ENCODE measurements at places on chromosomes 2 and 18.

GRCh38 chr18:44754567-44754966, 73.9 kb downstream of the SETBP1 start:
- no peak for DNase-seq

DNA sequence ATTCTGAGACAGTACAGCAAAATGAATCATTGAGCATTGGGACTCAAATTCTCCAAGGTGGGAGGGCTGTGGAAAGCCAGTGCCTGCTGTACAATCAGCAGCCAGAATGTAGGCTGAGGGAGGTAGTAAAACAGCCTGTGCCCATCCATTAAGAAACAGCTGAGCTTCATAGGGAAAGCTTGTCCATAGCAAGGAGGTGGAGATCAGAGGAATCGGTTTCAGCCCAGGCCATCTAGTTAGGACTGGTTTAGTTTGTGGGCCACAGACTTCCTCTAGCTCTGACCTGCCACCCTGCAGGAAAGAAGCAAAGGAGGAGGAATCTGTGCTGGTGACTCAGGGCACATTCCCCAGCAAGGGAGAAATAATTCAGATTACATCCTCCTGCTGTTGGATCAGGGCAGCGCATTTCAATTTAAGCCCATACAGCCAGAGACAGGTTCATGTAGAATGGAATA, 333.4 kb downstream of the SETBP1 start:
- peak; percentile 83 for DNase-seq

- peak; percentile 73 for DNase-seq
Observed at GRCh38 chr18:59514203-59514602, 155.1 kb upstream of the LMAN1 start.

DNA sequence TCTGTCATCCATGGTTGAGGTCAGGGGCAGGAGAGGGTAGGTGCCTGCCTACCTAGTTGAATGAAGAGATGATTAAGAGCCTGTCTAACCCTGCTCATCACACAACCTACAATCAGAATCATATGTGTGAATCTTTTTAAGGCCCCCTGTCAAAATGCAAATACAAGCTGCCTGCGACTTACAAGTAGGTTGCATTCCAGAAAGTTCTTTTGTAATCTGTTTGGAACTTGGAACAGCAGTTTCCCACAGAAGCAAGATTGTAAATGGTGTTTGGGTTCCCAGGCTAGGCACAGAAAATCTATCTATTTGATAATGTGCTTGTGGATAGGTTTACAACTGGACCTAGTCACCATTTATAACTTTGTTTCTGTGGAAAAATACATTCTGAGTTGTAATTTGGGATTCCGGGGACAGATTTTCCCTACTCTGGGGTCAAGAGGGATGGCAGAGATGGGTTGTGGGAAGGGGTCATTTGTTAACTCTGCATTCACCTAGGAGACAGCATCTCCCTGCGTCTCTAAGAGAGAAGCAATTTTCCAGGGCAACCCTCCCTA, 4.4 kb downstream of the LIPG start:
- no peak for DNase-seq

Measured in fibroblast of mammary gland (primary cell).